Right forelimb (tissue), 1 donor: ENCODE measurements at places on chromosomes 3 and 15.

GRCh38 chr3:156211583-156211982 lies 91.2 kb downstream of the KCNAB1 start:
- no peak for DNase-seq

GRCh38 chr3:151561878-151562277 lies 101.0 kb upstream of the IGSF10 start:
- DNase-seq, result no peak

- no peak for DNase-seq
Observed at GRCh38 chr3:190213727-190214126, 93.0 kb upstream of the P3H2 start.

DNA sequence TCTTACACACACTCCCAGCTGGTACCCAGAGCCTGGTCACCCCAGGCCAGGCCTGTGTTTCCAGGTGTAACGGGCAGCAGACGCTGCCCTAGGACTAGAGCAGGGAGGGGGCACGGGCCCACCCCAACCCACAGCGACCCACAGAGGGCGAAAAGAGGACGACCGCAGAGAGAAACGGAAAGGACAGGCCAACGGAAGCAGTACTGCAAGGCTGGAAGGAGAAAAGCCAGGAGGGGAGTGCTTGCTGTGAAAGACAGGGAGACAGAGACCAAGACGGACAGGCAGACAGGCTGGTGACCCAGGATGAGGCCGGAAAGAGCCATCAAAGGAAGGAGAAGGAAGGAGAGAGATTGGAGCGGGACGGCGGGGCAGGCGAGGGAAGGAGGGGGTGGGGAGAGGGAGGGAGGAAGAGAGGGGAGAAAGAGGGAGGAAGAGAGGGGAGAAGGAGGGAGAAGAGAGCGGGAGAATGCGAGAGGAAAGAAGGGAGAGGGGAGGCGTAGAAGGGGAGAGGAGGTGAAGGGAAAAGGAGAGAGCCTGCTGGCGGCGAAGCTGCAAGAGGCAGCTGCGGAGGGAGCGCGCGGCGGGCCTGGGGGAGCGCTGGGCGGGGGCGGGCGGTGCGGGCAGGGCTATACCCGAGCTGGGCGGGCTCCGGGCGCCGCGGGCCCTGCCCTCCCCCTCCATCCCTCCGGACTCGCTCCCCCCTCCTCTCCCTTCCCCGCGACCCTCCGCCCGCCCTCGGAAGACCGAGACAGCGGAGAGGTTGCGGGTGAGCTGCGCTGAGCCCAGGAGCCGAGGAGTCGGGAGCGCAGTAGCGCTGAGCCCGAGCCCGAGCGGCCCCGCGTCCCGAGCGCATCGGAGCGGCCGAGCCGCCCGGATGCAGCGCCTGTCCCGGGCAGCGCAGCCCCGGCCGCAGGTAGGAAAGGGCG lies at the start of gene SLC6A1:
Gene SLC6A1, plus strand, starts transcription at position 732 of the 926 bp plus-strand sequence. CDS start 24,464 bp downstream, outside the sequence.
- peak; percentile 60 for DNase-seq

DNA sequence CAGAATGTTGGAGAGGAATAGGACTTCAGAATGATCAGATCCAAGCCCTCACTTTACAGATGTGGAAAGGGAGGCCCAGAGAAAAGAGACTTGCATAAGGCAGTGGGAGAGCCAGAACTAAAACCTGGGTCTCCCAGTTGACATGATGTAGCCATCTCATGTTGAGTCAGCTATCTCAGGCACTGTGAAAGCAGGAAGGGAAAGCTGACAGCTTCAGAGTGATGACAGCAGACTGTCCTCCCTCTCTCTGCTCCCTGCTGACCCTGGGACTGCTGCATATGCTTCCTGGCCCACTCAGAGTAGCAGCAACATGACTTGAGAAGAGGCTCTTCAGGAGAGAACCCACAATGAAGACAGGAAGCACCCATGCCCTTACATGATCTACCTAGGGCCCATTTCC lies 14.7 kb downstream of the FHIT start:
- no peak for DNase-seq

GRCh38 chr3:152087153-152087552 lies 181.6 kb upstream of the MBNL1 start:
- DNase-seq, result no peak

DNA sequence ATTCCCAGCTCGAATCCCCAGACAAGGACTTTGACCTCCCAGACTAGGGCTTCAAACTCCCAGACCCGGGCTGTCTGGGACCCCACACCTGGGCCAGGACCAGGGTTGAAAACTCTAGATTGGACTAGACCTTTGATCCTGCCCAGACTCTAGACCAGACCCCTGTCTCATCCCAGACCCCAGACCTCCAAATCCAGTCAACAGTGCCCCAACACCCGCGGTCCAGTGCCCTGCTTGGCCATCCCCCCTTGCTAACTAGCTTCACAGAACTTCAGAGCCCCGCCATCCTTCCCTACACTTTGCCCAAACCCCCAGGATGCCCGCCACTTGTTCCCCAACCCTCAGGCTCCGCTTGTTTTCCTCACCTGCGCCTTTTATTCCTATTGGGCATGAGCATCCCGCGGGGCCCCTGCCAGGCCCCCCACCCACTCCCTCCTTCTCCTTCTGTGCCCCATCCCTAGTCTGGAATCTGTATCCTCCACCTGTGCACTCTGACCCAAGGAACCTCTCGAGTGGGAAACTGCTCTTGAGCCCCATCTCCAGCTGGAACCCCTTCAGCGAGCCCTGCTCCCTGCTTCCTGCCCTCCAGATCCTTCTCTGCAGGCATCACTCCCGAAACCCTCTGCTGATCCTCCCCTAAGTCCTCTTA lies 604 bp downstream of the GNAI2 start:
- no peak for DNase-seq

- DNase-seq, result no peak
Observed at GRCh38 chr15:63712828-63713520, 115.8 kb downstream of the FBXL22 start.

DNA sequence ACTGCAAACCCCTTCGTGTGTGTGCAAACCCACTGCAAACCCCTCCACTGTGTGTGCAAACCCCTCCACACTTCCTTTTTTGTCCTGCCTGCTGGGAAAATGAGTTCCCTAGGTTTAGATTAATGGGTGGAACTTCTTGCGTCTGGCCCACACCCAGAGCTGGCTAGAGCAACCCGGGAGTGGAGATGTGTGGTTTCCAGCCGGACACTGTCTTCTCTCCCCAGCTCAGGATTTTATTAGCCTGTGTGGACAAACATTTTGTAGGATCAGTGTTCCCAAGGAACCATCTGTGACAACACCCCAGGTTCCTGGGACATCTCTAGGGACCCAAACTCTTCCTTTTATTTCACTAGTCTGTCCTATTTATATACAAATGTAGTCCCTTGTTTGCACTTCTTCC lies 9.6 kb upstream of the LRRK1 start:
- no peak for DNase-seq

- no peak for DNase-seq
Observed at GRCh38 chr3:130601442-130601971, 84.5 kb downstream of the COL6A6 start.

GRCh38 chr15:67199391-67199790 lies 55.1 kb downstream of the AAGAB start:
- DNase-seq, result no peak

GRCh38 chr15:88790486-88790885 lies 12.8 kb upstream of the ACAN start:
- no peak for DNase-seq

GRCh38 chr3:39068556-39068955 lies 16.7 kb downstream of the WDR48 start:
- no peak for DNase-seq

DNA sequence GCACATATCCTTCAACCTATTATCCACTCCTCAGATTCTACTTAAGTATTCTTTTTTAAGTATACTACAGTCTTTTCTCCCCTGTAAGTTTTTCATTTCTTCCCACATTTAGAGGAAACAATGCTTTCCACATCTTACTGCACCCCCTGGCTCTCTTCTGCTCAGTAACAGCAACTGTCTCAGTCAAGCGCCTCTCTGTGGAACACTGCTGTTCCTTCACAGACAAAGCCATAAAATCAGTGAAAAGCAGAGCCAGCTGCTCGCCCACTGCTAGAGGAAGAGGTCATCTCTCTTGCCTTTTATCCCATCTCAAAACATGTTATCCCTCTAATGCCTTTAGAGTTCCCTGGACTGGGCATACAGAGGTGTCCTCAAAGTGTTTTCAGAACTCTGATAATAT lies 24.8 kb downstream of the SERP1 start:
- DNase-seq, result no peak

DNA sequence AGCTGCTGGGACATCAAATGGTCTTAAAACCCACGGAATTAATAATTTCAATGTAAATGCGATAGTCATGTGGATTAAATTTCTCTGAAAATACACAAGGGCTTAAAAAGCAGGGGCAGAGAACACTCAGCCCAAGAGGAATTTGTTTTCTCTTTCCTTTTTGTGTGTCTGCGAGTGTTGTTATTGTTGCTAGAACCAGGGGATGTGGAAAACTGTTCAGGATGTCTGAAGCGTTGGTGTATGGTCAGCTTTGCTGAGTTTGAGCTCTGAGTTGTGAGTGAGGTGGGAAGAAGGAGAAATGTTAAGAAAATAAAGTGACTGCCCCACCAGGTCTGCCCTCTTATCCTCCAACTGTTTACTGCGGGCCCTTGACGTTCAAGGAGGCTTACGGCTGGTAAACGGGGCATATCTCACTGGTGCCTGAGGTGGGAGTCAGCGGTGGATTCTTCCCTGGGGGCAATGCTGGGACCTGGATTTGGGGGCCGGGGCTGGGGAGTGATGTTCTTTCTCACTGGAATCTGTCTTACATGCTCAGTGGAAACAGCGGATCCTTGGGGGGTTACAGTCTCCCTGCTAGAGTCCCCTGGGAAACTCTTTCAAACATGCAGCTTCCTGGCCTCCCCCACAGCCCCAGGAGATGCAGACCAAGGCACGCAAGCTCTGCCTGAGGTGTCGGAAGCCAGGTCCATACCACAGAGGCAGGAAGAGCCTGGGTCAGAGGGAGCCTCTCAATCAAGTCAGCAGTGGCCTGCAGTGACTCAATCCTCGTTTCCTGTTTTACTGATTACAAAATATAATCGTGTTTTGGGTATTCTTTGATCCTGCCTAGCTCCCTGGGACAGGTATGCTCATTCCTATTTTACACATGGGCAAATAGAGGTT lies 41.8 kb downstream of the ITGA11 start:
- peak; percentile 38 for DNase-seq

GRCh38 chr3:170007031-170007663 lies 30.6 kb upstream of the GPR160 start:
- no peak for DNase-seq

- no peak for DNase-seq
Observed at GRCh38 chr3:10623578-10624275, 118.3 kb upstream of the ATP2B2 start.
